NCI-H2081 treated with DMSO at 0.1 percent for 48 hours (cell line): ENCODE measurements at places on chromosomes 1 and 21.

DNA sequence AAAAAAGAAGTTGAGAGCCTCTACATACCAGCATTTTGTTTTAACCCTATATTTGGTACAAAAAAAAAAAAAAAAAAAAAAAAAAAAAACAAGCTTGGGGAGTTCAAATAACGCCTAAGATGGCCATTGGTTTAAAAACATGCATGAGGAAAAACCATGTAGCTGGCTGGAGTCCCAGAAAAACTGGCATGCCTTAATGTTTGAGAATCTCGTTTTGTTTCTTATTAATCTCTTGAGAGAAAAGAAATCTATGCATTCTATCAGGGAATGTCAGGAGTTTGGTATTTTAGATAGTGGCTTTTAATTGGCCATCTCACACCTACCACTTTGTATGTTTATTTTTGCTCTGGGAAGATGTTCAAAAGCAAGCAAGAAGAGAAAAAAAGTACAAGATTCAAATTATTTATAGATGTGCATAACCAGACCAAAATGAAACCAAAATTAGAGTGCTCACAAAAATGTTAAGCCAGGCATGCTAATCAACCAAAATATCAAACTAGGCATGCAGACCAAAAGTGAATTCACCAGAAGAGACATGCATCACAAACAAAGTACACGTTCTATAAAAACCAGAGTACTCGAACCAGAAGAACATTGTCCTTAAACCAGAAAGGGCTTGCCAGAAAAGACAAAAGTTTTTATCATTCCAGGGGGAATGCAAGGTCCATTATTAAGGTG, 156.6 kb downstream of the AK5 start:
- DNase-seq, result no peak

- no peak for DNase-seq
Measured at GRCh38 chr1:24082372-24082771, 29.6 kb downstream of the MYOM3 start.

- no peak for DNase-seq
Measured at GRCh38 chr1:244197851-244198375, 146.8 kb downstream of the ZBTB18 start.

DNA sequence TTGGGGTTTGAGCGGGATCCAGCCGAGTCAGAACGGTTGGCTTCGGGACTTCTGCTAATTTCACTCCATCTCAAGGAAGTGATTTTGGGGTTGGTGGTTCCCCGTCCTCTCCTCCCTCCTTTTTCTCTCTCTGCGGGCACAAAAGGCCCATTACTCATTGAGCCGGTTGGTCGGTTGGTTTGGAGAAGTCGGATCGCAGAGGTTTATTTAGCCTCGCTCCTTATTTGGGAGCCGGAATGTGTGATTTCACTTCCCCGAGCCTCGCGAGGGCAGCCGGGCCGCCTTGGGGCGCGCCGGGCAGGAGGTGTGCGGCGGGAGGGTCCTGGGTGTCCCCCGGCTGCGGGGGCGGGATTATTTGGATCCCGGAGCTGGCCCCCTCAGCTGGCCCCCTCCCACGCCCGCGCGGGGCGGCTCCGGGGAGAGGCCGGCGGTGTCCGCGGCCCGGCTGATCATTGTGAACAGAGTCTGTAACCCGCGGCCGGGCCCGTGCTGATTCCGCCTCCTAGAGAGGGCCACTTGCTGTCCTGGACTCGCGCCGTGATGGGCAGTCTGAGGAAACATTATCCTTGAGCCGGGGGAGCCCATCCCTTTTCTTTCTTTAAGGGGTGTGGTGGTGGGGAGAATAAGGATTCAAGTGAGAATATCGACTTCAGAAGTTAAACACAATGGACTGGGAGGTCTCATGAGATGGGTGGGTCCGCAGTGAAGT, 1.2 kb downstream of the MAPKAPK2 start:
- no peak for DNase-seq

DNA sequence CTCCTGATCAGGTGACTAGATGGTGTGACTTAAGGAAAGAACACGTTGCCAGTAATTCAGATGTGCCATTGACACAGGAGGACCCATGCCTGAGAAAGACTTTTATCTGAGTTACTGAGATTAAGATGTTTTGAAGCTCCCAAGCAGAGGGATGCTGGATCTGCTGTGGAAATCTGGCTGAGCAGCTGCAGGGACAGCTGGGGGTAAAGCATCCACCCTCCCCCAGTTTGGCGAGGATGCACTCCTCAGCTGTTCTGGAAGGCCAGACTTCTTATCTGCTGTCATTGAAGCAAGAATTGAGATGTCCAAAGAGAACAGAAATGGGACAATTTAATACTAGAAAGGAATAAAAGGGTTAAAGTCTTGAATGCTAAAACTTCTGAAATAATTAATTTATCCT, 25.7 kb downstream of the TTC3 start:
- no peak for DNase-seq

DNA sequence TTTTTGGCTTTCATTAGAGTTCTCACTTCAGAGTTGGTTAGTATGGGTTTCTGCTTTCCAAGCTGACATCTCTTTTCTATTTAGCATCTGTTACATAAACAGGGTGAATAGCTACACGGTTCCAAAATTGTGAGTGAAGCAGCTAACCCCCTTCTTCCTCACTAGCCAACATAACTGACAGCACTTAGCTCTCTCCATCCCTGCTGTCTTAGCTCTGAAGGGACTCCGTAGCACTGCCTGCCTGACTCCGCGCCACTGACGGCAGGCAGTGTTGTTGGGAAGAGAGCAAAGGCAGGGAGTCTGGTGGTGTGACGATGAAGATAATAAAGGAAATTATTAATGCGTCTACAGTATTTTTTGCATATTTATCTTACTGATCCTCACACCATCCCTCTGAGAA, 247.0 kb downstream of the PTBP2 start:
- DNase-seq, result no peak
